Activated CD4-positive, alpha-beta T cell treated with anti-CD3 and anti-CD28 coated beads, Interleukin-2, amount 50 U/mL, for 48 hours (primary cell): ENCODE measurements at places on chromosomes 16 and 17.

- no peak for DNase-seq
Observed at GRCh38 chr17:41615454-41615853, 2.9 kb upstream of the KRT16 start.

DNA sequence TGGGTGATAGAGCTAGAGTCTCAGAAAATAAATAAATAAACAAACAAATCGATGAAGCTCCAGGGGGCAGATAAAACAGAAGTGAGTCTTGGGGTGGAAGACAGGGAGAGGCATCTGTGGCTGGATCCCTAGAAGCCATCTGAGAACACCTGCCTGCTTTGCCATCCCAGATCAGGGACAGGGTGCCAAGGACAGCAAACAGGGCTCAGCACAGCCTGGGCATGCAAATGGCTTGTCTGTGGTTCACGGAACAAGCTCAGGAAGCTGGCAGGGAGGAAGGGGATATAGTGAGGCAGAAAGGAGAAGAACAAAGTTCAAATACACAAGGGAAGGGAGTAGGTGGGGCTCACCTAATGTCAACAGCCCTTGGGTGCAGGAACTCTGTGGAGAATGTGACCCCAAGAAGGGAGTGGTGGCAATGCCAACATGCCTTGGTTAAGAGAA lies 27.5 kb downstream of the TRIM25 start:
- DNase-seq, result no peak

DNA sequence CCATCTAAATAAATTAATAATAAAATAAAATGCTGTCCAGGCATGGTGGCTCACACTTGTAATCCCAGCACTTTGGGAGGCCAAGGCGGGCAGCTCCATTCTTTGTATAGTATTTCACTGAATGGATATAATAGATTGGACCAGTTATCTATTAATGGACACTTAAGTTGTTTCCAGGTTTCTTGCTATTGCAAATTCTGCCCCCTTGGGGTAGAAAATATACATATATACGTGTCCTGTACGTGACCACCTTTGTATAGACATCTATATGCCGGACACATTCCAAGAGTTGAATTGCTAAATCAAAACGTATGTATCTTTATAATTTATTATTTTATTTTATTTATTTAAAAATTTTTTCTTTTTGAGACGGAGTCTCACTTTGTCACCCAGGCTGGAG lies 3.9 kb upstream of the EXOC7 start:
- DNase-seq, result no peak

- no peak for DNase-seq
Observed at GRCh38 chr17:45995627-45996270, 3.3 kb upstream of the STH start.

DNA sequence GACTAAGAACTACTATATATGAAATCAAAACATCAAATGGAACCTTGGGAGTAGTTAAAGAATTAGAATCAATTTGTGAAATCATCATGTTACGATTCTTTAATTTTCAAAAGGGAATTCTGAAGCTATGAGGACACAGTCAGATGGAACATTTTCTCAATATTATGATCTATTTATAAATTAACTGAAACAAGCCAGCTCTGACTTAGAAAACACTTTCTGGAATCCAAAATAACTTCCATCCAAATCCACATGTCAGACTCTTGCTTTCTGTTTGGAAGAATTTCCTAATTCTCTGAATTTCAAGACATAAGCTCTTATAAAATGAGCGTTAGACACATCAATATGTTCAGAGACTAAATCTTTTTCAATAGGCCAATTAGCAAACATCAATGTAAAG lies 737.7 kb upstream of the SOX9 start:
- no peak for DNase-seq
